Fibroblast of villous mesenchyme (primary cell): ENCODE measurements at places on chromosomes 5 and 9. TPM values are rescaled to one million over a fixed set of nuclear protein-coding genes. Genes with fewer than 3 reads are reported as not detected.

The NR2F1-AS1 gene
- 27.6 and 30.3 TPM in 2 replicates for total RNA-seq

- DNase-seq, result no peak
Measured at GRCh38 chr9:135419106-135419505, 60.5 kb upstream of the PPP1R26 start.

GRCh38 chr9:32706004-32706724 lies 70.7 kb upstream of the TAF1L start:
- DNase-seq, result no peak

The JAK2 gene
- total RNA-seq, result 11.6 and 13.4 TPM in 2 replicates

DNA sequence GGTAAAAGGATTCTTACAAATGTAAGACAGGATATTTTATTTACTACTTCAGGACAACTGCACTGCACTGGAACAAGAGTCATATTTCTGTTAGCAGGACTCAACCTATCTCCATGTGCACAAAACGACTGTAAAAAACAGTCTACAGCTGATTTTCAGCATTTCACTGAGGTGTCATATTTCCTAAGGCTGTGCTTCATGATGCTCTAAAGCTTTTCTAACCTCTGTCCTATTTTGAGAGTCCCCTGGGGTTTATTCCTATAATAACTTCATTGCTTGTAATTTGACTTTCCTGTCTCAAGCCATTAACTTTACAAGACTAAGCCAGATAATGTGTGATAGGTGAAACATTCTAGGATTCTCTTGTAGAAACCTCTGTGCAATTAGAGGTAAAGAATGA lies 472.3 kb downstream of the HINT1 start:
- DNase-seq, result peak; percentile 38

- no peak for DNase-seq
Measured at GRCh38 chr5:36273809-36274526, 27.7 kb downstream of the RANBP3L start.

- DNase-seq, result peak; percentile 32
Measured at GRCh38 chr5:143041972-143042770, 272.0 kb downstream of the ARHGAP26 start.

DNA sequence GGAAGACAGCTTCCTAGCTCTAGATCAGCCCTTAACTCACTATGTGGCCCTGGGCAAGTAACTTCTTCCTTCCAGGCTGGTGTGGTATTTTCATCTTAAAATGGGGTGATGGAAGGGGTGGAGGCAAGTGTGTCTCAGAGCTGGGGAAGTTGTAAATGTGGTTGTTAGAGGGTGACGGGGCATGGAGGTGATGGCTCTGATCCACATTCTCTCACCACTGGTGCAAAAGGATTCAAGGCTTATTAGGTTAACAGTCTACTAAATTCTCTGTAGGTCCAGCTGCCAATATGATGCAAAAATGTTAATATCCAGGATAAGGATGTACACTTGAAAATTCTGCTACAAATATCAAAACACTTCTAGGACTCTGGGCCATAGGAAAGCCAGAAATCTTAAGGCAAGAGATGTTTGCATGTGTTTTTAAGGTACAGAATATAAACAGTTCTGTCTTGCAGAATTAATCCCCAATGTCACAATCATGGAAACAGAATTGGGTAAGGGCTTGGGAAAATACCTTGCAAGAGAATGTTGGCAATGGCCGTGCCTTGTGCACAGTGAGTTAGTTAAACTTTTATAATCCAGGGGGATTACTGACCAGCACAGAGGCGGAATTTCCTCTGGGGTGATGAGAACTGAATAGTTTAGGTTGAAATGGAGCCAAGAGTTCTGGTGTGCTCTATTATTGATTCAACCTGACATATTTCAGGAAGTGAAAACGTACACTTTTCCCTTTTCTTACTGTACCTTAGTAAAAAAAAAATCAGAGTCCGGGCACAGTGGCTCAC lies 19.8 kb downstream of the TNFSF15 start:
- peak; percentile 98 for DNase-seq

- DNase-seq, result no peak
Measured at GRCh38 chr9:112075009-112075378, 100.1 kb downstream of the SUSD1 start.
